NCI-H1105 (cell line): ENCODE measurements at places on chromosomes 6 and 20.

GRCh38 chr6:92147246-92147645 is 1272.1 kb downstream of the EPHA7 start:
- no peak for DNase-seq

DNA sequence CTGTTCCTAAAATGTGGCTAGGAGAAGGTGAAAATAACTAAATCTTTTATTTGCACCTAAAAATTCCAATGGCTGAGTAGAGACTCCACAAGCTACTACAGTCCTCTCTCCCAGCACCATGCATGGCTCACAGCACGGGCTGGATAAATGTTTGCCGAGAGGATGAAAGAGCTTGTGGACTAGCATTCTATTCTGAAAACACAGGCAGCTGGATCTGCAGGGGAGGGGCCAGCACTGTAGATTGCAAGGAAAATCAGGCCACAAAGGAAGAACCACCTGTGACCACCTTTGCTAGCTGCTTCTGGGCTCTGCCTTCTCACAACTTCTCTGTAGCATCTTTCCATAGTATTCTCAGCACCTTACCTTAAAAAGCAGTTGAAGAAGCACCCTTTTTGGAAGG is 46.6 kb downstream of the CLIC5 start:
- no peak for DNase-seq

GRCh38 chr6:158285656-158286021 is 26.6 kb upstream of the TULP4 start:
- no peak for DNase-seq

DNA sequence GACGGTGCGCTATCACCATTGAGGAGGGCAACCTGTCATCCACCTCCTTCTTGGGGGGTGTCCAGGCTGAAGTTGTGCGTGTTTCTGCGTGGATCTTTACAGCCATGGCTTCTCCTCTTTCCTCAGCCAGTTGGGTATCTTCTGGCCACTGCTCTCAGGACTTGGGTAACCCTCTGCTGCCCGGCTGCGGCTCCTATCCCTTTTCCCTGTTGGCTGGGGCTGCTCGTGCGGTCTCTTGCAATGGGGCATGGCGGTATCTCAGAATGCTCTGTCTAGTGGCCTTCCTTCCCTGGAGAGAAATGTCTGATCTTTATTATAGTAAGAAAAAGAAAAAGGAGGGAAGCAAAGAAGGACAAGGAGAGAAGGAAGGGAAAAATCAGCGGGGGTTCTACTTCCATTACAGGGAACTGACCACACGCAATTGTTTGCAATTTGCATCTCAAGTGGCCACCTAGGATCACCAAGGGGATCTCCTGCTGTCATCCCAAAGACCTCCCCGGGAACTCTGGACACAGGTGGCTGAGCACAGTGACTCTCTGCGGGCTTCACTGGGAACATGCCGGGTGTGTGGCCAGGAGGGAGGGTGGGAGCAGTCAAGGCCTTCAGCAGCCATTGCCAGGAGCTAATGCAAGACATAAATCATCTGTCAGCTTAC is 60.8 kb downstream of the NPEPL1 start:
- DNase-seq = no peak

- DNase-seq = no peak
These were observed 130.6 kb upstream of the FAM83B start for GRCh38 chr6:54716010-54716409.

- DNase-seq = no peak
These were observed 33.3 kb downstream of the SUN5 start for GRCh38 chr20:32970973-32971300.

- DNase-seq = peak; percentile 93
These were observed 77.1 kb upstream of the CDYL start for GRCh38 chr6:4698901-4699659.

DNA sequence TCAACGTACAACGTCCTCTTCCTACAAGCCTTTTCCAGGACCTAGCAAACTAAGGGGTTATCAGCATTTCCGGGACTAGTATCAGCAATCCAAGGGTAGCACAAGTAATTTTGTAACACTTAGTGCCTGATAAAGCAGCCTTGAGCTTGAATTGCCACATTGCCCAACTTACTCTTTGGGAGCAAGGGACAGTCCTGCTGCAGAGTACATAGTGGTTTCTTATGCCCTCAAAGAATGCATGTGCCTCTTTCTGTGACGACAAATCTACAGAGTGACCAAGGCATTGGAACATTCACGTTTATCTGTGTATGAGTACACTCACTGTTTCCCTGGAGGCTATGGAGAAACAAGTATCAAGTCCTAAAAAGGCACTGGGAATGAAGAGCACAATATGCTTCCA is 3.2 kb upstream of the ID4 start:
- DNase-seq = no peak
